ENCODE measurements at places on chromosomes 5 and 9.

GRCh38 chr5:140611020-140611521, 21.9 kb downstream of the CD14 start:
- no peak for DNase-seq

DNA sequence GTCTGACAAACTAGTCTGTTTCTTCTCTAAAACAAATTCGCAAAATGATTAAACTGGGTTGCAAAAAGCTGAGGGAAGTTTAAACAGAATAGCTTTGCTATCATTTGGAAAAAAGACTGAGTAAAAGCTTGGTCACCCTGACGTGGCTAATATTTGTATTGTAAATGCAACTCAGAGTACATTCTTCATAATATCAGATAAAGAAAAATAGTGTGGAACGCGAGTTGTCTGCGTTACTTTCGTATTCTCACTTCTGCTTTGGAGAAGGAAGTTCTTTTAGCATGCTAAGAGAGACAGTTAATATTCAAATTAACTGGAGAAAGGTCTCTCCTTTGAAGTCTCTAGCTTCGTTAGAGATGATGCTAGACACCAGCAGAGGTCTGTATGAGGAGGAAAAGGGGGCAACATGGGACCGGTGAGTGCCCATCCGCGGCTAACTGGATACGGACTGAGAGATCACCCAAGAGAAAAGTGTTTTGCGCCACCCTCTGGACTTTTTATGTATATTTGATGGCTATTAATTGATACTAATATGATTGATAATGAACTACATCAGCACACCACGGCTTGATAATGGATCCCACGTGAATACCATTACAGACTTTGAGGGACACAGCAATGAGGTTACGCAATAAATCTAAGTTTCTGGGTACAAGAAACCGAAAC, 2.9 kb upstream of the CNTRL start:
- peak; percentile 47 for DNase-seq

GRCh38 chr9:13386935-13387733, 107.6 kb upstream of the MPDZ start:
- DNase-seq, result peak; percentile 95

DNA sequence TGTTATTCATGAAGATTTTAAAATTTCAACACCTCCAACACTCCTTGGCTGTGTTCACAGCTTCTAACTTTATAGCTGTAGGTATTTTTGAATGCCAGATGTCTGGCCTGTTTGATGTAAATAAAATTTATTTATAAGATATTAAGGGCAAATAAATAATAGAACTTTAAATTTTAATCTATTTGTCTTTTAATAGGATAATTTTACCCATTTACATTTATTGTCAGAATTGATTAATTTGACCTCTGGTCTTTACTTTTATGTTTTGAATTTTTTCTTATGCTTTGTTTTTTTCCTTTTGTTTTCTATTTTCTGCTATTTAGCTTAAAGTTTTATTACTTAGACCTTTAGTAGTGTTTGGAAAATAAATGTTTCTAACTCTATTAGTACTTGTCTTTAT, 94.6 kb downstream of the UGCG start:
- DNase-seq, result no peak

DNA sequence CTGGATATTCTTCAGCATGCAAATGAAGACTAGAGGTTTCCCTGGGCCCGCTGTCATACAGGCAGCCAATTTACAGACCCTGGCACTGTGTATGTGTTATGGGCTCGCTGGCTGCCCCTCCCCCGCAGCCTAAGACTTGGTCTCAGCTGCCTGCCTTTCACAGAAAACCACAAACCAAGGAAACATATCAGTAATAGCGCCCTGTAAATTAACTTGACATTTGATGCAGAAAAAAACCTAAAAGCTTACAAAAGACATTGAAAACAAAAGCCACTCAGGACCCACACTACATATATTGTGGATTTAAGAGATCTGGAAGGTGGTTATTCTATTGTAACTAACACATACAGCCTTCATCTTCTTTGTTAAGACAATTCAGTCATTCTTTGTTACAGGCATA, 287.0 kb upstream of the TMEM161B start:
- DNase-seq, result no peak

DNA sequence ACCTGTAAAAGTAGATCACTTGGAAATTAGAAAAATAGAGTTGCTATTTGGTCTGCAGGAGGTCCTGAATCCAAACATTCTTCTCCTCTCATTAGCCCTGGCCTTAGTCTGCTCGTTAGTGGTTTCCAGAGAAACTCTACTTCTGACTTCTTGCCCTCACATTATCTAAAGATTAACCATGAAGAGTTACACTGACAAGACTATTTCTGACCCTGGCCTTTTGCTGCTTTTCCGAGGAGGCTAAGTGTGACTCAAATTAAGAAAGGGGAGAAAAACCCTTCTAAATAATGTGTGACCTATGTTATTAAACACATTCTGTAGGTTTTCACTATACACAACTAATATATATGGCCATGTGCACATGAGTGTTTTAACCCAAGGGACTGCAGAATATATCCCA, 302.4 kb downstream of the RAB3C start:
- no peak for DNase-seq

GRCh38 chr5:64619609-64620008, 70.7 kb upstream of the SHISAL2B start:
- DNase-seq, result no peak

GRCh38 chr9:98641695-98642094, 67.0 kb downstream of the GABBR2 start:
- no peak for DNase-seq

- DNase-seq, result peak; percentile 33
Observed at GRCh38 chr5:79973511-79973910, 17.6 kb downstream of the MTX3 start.

DNA sequence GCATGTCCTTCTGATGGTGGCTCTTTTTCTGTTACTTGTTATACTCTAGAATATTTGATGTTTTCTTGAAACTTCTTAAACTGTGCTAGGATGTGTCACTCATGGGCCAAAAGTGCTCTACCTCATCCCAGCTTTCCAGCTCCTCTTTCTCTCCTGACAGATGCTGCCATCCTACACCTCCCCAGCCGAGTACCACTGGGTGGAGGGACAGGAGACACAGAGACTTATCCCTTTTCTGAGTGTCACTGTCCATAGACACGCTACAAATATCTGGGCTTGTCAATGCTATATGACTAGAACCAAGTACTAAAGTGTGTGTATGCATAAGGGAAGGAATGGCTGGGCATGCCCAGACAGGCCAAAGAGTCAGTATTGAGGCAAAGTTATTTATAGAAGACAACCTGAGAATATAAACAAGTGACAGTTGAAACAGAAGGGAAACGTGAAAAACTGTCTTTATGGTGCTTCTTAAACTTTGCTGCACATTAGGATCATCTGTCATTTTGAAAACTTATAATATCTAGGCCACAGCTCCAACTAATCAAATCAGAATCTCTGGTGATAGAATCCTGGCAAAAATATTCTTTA, 188.0 kb downstream of the CARTPT start:
- no peak for DNase-seq

- DNase-seq, result no peak
Observed at GRCh38 chr5:104606258-104606829, 1043.8 kb upstream of the NUDT12 start.

DNA sequence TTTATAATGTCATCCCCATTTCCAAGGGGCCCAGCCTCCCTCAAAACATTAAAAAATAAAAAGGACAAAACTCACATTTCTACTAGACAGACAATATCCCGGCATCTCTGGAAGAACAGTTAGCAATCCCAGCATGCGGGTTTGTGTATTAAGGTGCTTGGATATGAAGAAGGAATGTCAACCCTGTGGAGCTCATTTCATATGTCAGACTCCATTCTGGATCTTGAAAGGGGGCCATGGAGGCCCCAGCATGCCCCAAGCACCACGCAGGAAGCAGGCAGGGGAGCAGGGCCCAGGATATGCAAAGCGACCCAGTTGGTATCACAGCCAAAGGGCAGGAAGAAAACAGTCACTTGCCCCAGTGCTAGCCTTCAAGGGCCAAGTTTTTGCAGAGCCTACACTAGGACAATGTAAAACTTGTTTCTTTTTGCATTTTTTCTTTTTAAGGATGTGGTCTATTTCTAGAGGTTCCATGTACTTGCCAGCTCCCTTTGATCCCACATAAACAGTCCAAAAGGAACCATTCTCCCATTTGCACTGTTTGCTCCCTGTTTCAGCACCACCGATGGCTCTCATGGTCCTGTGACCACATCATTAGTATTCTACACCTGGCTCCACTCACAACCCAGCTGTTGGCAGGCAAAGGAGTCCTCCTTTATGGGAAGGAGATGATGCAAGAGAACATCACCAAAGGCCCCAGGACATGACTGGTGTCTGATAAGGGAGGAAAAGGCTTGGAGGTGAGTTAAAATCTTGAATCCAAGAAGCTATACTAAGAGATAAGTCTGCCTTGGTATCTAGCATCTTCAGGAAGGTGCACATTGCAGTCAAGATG, 58.3 kb downstream of the FGF1 start:
- peak; percentile 41 for DNase-seq

GRCh38 chr9:121857928-121858327, 206.5 kb downstream of the DAB2IP start:
- DNase-seq, result no peak

DNA sequence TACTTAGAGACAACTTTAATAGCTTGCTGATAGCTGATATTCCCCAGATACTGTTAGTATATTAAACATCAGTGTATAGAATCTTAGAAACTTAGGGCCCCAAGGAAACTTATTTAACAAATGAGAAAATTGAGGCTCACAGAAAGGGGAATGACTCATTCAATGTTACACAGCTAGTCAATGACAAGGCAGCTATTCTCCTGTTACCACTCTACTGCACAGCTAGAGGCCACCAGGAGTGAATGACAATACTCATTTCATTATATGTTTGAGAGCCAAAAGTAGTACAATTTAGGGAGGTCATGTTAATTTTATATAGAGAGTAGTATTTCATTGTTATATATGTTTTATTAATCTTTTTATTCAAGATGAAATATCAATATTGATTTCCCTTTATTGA, 33.2 kb upstream of the PCDHB1 start:
- DNase-seq, result no peak

- DNase-seq, result peak; percentile 13
Observed at GRCh38 chr5:123359454-123360200, 63.6 kb downstream of the CEP120 start.

DNA sequence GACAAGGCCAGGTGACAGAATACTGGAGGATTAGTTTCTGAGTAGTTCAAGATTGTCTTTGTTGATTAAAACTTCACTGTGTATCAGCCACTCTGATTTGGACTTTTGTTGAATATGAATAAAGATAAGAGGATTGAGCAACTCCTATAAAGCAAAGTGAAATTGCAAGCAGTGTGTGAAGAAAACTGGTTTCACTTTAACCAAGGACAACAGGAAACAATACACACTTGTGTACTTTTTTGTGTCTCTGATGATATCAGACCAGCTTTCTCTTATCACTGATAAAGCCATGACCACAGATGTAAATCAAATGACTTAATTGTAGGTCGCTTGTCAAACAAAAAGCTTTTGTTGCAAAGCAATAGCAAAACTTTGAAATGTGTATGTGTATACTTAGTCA, 268.6 kb downstream of the FER start:
- DNase-seq, result peak; percentile 3

- no peak for DNase-seq
Observed at GRCh38 chr5:39371367-39371635, 7.0 kb upstream of the C9 start.

DNA sequence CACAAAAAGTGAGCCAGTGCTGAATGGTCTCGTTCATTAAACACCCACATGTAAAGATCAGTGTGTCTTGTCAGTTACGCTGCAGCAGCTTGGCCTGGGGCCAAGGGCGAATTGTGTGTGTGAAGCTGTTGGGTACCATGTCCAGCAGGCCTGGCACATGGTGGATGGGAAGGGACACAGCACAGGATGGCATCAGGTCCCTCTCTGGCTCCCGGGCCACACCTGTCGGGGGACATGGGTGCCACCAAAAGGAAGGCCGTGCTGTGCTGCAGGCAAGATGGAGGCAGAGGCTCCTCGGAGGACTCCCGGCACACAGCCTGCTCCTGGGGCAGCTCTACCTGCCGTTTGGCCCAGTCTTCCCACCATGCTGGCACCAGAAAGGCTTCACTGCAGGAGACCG, 32.0 kb downstream of the NKD2 start:
- DNase-seq, result no peak

GRCh38 chr5:138601444-138601843, 26.2 kb upstream of the HSPA9 start:
- peak; percentile 70 for DNase-seq

GRCh38 chr5:153555420-153556114, 65.1 kb downstream of the GRIA1 start:
- no peak for DNase-seq

GRCh38 chr5:181170996-181171395, 23.6 kb downstream of the OR2V2 start:
- peak; percentile 69 for DNase-seq

DNA sequence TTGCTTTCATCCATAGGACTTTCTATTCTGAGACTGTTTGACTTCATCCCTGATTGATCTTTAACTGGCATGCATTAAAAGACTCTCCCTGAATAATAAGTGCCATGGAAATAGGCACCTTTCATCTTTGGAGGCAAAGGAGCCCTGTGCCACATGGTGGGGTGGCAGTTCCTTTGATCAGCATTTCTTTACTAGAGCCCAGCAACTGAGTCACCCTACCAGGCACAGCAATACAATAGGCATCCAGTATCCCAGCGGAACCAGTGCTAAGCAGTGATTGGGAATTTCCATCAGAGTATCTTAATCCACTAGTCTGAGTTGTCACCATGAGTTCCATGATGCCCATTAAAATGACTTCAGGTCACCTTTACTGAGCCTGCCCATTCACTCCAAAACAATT, 476.1 kb upstream of the MPDZ start:
- DNase-seq, result no peak

DNA sequence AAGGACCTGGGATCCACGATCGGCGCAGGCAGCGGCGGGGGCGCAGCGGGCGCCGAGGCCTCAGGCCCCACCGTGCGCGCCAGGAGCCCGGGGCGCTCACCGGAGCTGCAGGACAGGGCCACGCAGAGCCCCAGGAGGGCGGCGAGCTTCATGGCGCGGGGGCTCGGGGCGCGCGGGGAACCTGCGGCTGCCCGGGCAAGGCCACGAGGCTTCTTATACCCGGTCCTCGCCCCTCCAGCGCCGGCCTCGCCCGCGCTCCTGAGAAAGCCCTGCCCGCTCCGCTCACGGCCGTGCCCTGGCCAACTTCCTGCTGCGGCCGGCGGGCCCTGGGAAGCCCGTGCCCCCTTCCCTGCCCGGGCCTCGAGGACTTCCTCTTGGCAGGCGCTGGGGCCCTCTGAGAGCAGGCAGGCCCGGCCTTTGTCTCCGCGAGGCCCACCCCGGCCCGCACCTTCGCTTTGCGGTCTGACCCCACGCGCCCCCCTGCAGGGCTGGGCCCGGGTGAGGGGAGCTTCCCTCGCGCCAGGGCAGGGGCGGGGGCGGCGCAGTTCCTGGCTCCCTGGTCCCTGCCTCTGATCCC, at the start of gene SCGB3A1:
Gene SCGB3A1 (minus strand): TSS at position 189 of the 577 bp plus-strand sequence. CDS start 37 bp downstream, at position 152.
- DNase-seq, result no peak

All from AG10803 (cell line).